ENCODE measurements at places on chromosomes 7 and 10.

DNA sequence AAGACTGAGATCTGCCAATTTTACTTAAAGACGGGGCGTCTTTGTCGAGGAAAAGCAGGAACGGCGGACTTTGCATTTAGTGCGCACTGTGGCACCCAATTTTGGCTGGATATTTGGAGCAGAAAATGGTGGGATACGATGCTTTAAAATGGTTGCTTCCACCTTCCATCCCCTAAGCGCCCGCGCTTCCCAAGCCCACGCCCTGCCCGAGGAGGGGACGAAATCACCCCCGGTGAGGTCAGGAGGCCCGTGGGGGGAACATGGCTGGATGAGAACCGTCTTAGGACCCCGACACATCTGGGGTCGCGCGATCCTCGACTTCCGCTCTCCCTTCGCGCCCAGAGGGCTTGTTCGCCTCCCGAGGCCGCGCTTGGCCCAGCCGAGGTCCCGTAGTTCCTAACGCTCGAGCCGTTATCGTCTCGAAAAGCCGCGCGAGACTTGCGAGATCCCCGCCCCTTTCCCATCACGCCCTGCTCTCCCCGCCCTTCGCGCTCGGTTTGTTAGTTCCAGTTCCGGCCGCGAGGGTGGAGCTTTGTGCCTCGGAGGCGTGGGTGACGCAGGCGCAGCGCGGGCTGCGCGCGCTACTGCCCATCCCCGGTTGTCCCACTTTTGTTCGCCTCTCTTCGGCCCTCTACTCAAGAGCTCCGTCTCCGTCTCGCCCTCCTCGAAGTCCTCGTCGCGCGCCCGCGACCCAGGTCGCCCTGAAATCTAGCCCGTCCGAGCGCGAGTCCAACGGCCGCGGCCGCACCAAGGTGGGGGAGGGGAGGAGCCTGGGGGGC lies at the start of gene SRRT:
SRRT (plus strand) TSS at position 527 of the 779 bp plus-strand sequence. CDS start 488 bp downstream, outside the sequence.
- peak; percentile 100 for DNase-seq

- no peak for DNase-seq
These were observed 23.1 kb downstream of the TYW1 start for GRCh38 chr7:67019562-67020390.

DNA sequence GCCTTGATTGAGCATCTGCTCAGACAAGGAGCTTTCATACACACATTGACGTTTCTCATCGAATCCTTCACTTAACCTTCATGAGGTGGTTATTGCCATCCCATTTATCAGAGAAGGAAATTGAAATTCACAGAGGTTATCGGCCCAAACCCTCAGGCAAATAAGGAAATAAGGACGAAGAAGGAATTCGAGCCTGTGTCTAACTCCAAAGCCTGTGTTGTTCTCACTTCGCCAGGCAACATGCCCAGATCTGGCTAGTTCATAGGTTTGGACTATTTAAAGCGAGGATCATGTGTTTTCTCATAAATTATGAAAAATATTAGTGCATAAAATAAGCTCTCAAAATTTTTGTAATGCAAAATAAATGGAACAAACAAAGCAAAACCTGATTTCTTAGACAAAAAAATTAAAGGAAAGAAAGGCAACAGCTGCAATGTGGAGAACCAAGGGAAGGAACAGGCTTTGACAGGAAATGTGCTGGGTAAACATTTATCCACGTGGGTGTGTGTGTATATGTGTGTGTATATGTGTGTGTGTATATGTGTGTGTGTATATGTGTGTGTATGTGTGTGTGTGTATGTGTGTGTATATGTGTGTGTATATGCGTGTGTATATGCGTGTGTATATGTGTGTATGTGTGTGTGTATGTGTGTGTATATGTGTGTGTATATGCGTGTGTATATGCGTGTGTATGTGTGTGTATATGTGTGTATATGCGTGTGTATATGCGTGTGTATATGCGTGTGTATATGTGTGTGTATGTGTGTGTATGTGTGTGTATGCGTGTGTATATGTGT lies 4.8 kb downstream of the UCN3 start:
- DNase-seq = no peak

DNA sequence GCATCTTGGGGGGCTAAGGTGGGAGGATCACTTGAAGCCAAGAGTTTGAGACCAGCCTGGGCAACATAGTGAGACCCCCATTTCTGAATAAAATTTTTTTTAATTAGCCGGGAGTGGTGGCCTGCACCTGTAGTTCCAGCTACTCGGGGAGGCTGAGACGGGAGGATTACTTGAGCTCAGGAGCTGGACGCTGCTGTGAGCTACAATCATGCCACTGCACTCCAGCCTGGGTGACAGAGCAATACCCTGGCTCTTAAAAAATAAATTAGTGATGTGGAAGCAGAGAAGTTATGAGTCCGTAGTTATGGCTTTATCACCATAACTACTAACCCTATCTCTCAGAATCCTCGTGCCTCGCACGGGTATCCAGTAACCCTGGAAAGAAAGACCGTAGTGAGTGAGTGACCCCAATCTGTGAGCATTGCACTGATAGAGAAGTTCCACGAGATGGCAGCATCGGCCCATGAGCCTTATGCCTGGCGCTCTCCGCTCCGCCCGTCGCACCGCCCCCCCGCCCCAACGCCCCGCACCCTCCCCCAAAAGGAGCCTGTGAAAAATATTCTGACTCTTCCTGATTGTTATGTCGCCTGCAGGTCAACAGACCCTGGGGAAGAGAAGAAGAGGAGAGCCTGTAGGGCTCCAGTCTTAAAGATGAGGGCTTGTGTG lies 4.9 kb upstream of the SLC29A3 start:
- DNase-seq = peak; percentile 95

DNA sequence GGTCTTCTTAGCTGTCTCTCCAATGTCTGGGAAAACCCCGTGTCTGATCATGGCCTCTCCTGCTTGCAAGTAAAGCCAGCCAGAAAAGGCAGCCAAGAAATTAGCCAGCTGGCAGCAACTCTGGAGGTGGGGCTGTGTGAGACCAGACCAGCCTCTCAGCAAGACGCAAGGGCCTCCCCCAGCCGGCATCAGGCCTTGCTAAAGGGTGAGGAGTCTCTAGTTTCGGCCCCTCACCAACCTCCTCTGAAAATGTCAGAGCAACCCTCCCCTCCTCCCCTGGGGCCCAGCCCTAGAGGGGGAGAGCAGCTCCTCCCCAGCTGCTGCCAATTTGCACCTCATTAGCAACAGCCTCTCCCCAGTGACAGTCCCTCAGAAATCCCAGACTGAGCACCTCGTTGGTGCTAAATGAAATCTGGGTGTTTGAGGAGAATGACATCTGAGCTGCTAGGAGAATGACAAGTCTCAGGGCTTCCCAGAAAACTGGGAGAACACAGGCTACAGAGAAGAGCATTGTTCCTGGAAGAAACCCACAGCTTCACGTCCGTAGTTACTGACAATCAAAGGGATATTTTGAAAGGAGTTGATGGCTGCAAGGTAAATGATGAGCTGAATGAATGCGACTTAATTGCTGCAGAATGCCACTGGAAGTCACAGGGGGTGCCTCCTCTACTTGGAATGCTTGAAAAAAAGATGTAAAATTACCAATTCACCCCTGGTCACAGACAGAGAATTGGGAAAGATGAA lies 25.9 kb downstream of the DGKI start:
- peak; percentile 80 for DNase-seq

DNA sequence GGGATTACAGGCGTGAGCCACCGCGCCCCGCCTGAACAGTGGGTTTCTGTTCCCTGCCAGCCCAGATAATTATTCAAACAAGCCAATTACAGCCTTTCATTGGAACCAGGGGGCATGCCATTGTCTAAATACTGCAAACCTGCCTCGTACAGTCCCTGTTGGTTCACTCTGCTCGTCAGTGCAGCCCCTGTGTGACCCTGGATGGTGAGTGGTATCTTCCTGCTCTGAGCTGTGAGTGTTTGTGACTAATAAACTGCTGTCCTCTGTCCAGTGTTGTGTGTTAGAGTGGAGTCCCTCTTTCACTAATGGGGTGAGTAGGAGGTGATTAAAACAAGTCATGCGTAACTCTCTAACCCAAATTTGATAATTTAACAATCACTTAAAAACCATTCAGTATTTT lies 176.5 kb upstream of the FAM3C start:
- no peak for DNase-seq
